Activated naive CD4-positive, alpha-beta T cell treated with anti-CD3 and anti-CD28 coated beads for 36 hours (primary cell): ENCODE measurements at places on chromosomes 6 and 20. TPM values are rescaled to one million over a fixed set of nuclear protein-coding genes. Genes with fewer than 3 reads are reported as not detected.

Gene OR2J3
- not detected for total RNA-seq

Gene HCRTR2
- total RNA-seq: not detected

Gene TBX18
- not detected for total RNA-seq

Gene SSTR4
- not detected for total RNA-seq

Gene PPIL1
- 42.8 TPM for total RNA-seq

Gene CRISP2
- not detected for total RNA-seq
